ENCODE measurements at places on chromosomes 16 and 17. TPM values are rescaled to one million over a fixed set of nuclear protein-coding genes. Genes with fewer than 3 reads are reported as not detected.
A peak's percentile ranks its signal among the peaks of the same experiment; 100 is the strongest.

- DNase-seq: no peak
Observed at GRCh38 chr16:17512636-17513220, 42.0 kb upstream of the XYLT1 start.

GRCh38 chr16:23369416-23369815, 67.3 kb downstream of the SCNN1B start:
- no peak for DNase-seq

DNA sequence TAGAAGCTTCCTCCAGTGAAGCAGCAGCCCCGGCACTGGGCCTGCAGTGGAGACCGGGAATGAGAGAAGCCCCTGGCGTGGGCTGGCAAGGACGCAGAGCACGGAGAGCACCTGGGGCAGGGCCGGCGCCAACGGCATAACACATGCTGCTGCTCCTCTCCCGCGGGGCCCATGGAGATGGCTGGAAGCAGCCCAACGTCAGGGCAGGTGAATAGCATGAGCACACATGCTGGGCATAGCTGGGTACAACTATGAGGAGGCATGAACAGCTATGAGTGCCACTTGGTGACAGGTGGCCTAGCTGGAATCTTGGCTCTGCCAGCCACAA, 46.4 kb downstream of the IRF8 start:
- no peak for DNase-seq

DNA sequence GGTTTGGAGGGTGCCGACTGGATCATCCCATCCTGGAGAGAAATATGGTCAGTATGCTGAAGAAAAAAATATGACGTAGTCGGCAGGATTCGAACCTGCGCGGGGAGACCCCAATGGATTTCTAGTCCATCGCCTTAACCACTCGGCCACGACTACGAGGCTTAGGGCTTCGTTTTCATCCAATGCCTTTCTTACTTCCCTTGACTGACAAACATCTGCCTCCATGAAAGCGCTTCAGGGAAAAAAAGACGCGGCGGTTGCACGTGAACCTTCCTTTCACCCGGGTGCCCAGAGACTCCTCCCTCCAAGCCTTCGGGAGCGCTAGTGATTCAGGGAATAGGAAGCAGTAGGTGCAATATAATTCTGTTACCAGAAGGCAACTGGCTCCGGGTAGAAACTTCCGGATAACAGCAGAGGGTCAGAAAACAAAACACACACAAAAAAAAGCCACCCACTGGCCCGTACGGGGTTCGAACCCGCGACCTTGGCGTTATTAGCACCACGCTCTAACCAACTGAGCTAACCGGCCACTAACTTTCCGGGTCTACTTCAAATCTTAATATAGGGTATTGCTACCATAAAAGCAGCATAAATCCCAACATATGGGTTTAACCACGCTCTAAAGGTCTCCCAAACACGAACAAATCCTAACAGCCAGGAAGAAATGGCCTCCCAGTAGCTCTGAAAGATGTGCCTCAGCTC, 16.3 kb upstream of the AURKB start:
- peak; percentile 69 for DNase-seq

B4GALNT2 gene
- total RNA-seq: 0.03 TPM

MAPT gene
- total RNA-seq: 24.0 TPM

LPCAT2 gene
- total RNA-seq: 10.8 TPM

NRN1L gene
- not detected for total RNA-seq

Data from left cardiac atrium (tissue), 4 donors.